DND-41 (cell line): ENCODE measurements at places on chromosomes 2 and 18.

GRCh38 chr2:5612666-5613065 is 79.5 kb upstream of the SOX11 start:
- no peak overlapping the region for H3K27ac ChIP-seq
- no peaks in the 10 kb centered on the region for H3K27me3 ChIP-seq
- no peaks in the 10 kb centered on the region for H3K36me3 ChIP-seq
- no peak overlapping the region for H3K4me3 ChIP-seq
- no peak for DNase-seq

DNA sequence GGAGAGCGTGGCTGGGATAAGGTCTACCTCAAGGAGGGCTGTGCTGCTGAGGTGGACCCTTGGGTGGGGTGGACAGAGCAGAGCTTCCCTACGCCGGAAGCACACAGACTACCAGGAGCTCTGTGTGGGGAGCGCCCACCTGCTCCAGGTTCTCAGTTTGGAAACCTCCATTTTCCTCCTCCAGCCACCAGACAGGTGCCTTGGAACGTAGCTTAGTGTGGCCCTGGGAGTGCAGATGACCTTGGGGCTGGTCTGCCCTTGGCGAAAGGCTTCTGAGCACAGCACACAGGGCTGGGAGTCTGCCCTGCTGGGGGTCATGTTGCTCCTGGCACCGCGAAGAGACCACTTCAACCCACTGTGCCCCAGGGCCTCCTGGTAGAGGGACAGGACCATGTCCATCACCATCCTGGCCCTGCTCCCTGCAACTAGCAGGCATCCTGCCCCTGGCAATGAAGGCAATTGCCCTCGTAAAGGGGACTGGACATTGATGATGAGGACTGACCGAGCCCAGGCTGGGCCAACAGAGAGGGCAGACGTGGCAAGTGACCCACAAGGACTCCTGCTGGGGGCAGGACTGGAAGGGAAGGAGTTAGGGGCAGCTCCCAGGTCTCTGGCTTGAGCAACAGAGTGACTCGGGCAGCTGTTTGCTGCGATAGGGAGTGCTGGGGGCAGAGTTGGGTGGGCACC is 214.7 kb downstream of the CYP26B1 start:
- peaks cover 4% of the 10 kb centered on the region for H3K27me3 ChIP-seq
- no peak overlapping the region for H3K27ac ChIP-seq
- no peak overlapping the region for H3K4me3 ChIP-seq
- DNase-seq: no peak

GRCh38 chr2:43041661-43042360 is 184.6 kb downstream of the ZFP36L2 start:
- no peaks in the 10 kb centered on the region for H3K36me3 ChIP-seq
- H3K27me3 ChIP-seq: no peaks in the 10 kb centered on the region
- peak; percentile 45 for DNase-seq
- H3K27ac ChIP-seq: peak overlapping the region; percentile 11
- no peak overlapping the region for H3K4me3 ChIP-seq

DNA sequence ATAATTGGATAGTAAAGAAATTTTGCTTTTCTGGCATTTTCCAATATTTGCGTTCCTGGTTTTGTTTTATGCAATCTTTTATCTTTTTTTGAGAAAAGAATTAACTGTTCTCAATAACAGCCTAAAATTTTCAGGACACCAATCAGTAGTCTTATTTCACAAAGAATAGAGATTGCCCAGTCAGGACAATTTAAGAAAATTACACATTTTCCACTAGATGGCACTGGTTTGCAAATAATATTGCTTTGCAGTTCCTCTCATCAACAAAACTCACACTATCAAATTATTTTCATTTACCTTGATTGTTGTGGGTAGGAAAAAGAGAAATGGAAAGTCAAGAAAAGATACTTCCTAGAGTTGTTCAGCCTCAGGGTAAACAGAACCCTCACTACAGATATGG is 2.4 kb upstream of the RBM45 start:
- H3K27ac ChIP-seq: no peak overlapping the region
- peaks cover 5% of the 10 kb centered on the region; the same call in 1 of the 2 replicates for H3K36me3 ChIP-seq
- no peak for DNase-seq

- H3K27me3 ChIP-seq: no peaks in the 10 kb centered on the region
- H3K27ac ChIP-seq: no peak overlapping the region
- no peaks in the 10 kb centered on the region for H3K4me1 ChIP-seq
- DNase-seq: no peak
- H3K36me3 ChIP-seq: no peaks in the 10 kb centered on the region
- H3K4me3 ChIP-seq: no peak overlapping the region
These were observed 150.9 kb downstream of the SMAD7 start for GRCh38 chr18:48799724-48800315.

- H3K27ac ChIP-seq: no peak overlapping the region
- no peaks in the 10 kb centered on the region for H3K36me3 ChIP-seq
- peaks cover 3% of the 10 kb centered on the region for H3K27me3 ChIP-seq
- DNase-seq: no peak
These were observed 32.8 kb downstream of the FAM124B start for GRCh38 chr2:224369028-224369632.

- H3K4me1 ChIP-seq: peaks cover 6% of the 10 kb centered on the region; the same call in 1 of the 2 replicates
- no peaks in the 10 kb centered on the region for H3K36me3 ChIP-seq
- DNase-seq: no peak
- no peak overlapping the region for H3K4me3 ChIP-seq
- H3K27ac ChIP-seq: no peak overlapping the region
These were observed 461.3 kb upstream of the SOX11 start for GRCh38 chr2:5230855-5231254.

GRCh38 chr2:80326214-80326613 is 21.7 kb upstream of the LRRTM1 start:
- DNase-seq: no peak
- no peaks in the 10 kb centered on the region for H3K4me1 ChIP-seq
- H3K36me3 ChIP-seq: no peaks in the 10 kb centered on the region
- no peak overlapping the region for H3K27ac ChIP-seq
- no peak overlapping the region for H3K4me3 ChIP-seq

DNA sequence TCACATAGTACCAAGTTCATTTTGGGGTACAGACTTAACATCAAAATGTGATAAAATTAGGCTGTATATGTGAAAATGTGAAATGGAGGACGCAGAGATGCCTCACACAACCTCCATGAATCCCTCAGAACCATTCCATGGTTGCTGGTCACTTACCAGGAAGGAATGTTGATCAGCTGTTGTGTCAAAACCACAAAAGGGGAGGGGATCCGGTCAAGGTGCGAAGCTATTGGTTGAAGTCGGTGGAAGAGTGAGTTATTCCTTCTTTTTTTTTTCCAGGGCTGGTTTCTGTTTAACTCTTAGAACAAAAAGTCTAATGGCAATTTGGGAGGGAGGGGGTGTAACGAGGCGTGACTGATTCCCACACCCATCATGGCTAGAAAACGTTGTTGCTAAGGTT is 32.3 kb upstream of the REG3A start:
- H3K4me1 ChIP-seq: no peaks in the 10 kb centered on the region
- no peak overlapping the region for H3K4me3 ChIP-seq
- DNase-seq: no peak

DNA sequence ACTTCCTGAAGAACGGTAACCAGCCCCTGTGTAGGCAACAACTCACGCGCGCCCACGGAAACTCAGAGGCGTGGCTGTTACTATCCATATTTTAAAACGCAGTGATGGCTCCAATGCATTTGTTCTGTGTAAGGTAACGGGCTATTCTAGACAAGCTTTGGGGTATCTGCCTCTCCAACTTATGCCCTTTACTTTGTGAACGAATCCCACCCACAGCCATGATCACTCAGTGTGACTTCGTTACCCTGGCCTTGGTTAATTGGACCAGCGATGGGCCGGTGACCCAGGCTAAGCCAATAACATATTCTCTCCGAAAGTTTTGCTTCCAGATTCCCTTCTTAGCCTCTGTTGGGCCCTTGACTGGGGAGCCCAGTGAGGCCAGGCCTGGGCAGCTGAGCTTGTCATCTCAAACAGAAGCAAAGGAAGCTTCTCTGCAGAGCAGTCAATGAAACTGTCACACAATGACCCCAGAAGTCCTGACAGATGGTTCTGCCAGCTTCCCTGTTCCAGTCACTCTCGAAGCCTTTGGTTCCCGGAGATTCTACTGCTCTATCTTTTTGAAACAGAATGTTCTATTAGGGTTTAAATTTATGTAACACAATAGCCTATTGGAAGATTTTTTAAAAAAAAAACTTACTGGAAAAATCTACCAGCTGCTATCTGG is 30.7 kb upstream of the ROCK2 start:
- DNase-seq: no peak
- no peak overlapping the region for H3K4me3 ChIP-seq
- no peaks in the 10 kb centered on the region for H3K4me1 ChIP-seq
- no peaks in the 10 kb centered on the region for H3K27me3 ChIP-seq
- H3K27ac ChIP-seq: no peak overlapping the region
- no peaks in the 10 kb centered on the region for H3K36me3 ChIP-seq

DNA sequence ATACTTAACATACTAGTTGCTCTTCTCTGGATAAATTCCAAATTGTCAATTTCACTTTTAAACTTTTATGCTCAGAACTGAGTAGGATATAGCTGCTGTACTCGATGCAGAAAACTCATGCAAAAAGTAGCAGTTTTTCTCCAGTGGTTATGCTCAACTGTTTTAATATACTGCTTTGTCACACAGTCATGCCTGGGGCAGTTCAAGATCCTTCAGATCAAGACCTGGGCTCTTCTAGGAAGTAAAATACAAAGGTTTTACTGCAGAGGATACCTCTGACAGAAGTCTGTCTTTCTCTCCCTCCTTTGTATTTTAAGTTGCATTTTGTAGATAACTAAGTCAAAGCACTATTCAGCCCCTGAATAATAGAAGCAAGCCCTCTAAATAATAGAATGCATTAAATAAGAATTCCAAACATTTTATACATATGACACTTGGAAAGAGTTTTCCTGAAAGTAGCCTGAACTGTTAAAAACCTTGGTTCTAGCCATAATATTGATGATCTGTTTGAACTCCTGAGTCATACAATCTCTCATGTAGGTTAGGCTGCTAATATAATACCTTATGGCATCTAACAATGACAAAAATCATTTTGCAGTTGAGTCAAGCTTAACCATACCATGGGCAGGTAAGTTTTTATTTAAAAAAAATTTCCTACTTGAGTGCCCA is 183.3 kb upstream of the TRIB2 start:
- DNase-seq: no peak
- no peaks in the 10 kb centered on the region for H3K4me1 ChIP-seq
- H3K4me3 ChIP-seq: no peak overlapping the region
- no peaks in the 10 kb centered on the region for H3K27me3 ChIP-seq

DNA sequence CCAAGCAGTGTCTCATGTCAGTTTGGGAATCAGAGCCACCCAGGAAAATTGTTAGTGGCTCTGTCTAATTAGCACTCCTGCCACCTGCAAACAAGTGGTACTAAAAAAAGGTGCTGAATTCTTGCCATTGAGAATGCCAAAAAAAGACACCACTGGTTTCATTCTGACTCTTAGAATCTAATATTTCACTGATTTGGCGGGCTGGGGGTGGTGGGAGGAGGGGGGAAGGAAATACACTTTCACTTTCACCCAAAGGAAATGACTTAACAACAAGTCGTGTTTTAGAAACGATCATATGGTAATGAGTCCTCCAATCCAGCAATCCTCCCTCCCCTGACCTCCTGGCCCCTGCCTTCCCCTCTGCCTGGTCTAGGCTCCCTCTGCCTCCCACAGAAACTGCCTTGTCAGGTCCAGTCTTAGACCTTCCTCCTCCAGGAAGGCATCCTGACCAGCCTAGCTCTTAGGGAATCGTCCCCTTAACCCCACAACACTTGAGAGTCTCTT is 4.4 kb upstream of the KLHL29 start:
- peak; percentile 67 for DNase-seq
- H3K27me3 ChIP-seq: no peaks in the 10 kb centered on the region
- peak overlapping the region; percentile 8; the same call in 1 of the 2 replicates for H3K4me3 ChIP-seq
- H3K4me1 ChIP-seq: peaks cover 14% of the 10 kb centered on the region
- no peaks in the 10 kb centered on the region for H3K36me3 ChIP-seq

DNA sequence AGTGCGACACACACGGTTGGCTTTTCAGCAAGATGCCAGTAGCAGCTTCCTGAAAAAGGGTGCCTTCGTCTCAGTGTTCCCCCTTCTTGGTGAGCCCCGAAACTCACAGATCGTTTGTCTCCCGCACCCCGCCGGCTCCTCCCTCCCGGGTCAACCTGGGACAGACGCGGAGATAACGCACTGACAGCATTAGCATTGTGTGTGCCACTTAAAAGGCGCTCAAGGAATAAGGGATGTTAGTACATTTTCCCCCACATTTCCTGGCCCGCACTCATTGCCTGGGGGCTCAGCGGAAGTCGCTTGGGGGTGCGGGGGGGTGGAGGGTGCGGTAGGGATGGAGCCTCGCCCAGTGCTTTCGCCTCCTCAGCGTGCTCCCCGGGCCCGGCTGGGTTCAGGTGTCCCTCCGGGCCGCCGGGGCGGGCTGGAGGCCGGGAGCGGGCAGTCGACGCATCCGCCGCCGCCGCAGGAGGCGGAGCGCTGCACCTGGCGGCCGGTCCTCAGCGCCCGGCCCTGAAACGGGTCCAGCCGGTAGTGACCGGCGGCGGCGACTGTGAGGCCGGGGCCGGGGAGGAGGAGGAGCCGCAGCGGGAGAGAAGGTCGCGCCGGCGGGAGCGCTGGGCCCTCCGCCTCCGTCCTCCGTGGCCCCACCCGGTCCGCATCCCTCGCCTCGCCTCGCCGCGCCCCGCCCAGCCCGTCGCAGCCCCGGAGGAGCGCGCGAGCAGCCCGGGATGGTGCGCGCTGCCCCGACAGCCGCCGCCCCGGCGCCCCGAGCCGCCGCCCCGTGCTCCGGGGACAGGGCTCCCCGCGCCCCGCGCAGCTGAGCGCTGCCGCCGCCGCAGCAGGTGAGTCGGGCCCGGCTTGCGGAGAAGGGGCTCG is at the start of gene MFSD6:
TSS of gene MFSD6 (plus strand) at position 694 of the 876 bp plus-strand sequence. CDS start 27,675 bp downstream, outside the sequence.
- no peaks in the 10 kb centered on the region for H3K36me3 ChIP-seq
- peaks cover 31% of the 10 kb centered on the region for H3K4me1 ChIP-seq
- no peaks in the 10 kb centered on the region for H3K27me3 ChIP-seq
- peak; percentile 67 for DNase-seq
- peak within 1 kb of the TSS; percentile 63 for H3K4me3 ChIP-seq

GRCh38 chr2:217816396-217816869 is 186.4 kb downstream of the TNS1 start:
- DNase-seq: no peak
- H3K27me3 ChIP-seq: no peaks in the 10 kb centered on the region
- H3K4me3 ChIP-seq: no peak overlapping the region
- no peaks in the 10 kb centered on the region for H3K4me1 ChIP-seq

DNA sequence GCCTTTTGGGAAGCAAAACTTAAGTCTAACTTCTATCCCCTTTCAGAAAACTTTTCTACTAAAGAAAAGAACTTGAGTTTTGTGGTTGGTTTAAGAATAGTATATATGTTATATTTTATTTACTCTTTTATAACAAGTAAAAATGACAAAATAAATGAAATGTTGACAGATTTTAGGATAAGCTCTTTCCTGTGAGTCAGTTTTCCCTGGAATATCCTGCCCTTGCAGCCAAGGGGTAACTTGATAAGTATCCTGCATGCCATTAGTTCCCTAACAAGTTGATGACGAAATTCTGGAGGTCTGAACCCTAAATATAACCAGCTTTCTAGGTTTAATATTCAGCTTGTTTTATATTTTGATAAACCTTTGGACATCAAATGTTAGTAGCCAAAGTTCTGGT is 7.3 kb upstream of the HTR2B start:
- no peaks in the 10 kb centered on the region for H3K27me3 ChIP-seq
- no peak for DNase-seq
- no peak overlapping the region for H3K27ac ChIP-seq
- no peaks in the 10 kb centered on the region for H3K4me1 ChIP-seq

- H3K36me3 ChIP-seq: no peaks in the 10 kb centered on the region
- H3K27ac ChIP-seq: peak overlapping the region; percentile 5; the same call in 1 of the 2 replicates
- peaks cover 42% of the 10 kb centered on the region for H3K4me1 ChIP-seq
- peak; percentile 85 for DNase-seq
These were observed 96.0 kb downstream of the ZNF516 start for GRCh38 chr18:76398896-76399612.
